ENCODE measurements at places on chromosomes 13 and 19.

DNA sequence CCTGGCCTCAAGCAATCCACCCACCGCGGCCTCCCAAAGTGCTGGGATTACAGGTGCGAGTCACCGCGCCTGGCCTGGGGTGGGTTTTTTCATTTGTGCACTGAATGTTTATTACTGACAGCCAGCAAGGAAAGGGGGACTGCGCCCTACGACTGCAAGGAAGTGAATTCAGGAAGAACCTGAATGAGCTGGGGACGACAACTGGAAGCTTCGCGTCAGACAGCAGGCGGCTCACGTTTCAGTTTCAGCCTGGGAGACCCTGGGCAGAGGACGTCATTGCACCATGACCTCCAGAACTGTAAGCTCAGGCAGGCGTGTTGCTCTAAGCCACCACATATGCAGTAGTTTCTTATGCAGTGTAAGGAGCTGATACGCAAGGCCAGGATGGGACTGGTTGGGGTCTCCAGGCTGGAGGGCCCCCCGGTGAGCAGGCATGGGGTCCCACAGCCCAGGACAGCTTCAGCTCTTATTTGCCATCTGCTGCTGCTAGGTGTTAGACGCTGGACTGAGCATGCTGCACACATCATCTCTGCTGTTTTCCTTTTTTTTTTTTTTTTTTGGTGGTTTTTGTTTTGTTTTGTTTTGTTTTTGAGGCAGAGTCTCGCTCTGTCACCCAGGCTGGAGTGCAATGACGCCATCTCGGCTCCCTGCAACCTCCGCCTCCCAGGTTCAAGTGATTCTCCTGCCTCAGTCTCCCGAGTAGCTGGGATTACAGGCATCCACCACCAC, 66.6 kb downstream of the GADD45B start:
- no peak for DNase-seq

- no peak for DNase-seq
Observed at GRCh38 chr13:26784704-26785639, 24.4 kb upstream of the GPR12 start.

- DNase-seq: no peak
Observed at GRCh38 chr13:99237981-99238662, 20.1 kb downstream of the GPR18 start.

- no peak for DNase-seq
Observed at GRCh38 chr13:46267166-46267565, 55.4 kb downstream of the LRRC63 start.

GRCh38 chr19:46520616-46521015, 24.9 kb upstream of the PNMA8B start:
- no peak for DNase-seq

- DNase-seq: no peak
Observed at GRCh38 chr19:18091217-18091608, 4.5 kb upstream of the IL12RB1 start.

- no peak for DNase-seq
Observed at GRCh38 chr13:78562237-78562889, 41.0 kb downstream of the POU4F1 start.

DNA sequence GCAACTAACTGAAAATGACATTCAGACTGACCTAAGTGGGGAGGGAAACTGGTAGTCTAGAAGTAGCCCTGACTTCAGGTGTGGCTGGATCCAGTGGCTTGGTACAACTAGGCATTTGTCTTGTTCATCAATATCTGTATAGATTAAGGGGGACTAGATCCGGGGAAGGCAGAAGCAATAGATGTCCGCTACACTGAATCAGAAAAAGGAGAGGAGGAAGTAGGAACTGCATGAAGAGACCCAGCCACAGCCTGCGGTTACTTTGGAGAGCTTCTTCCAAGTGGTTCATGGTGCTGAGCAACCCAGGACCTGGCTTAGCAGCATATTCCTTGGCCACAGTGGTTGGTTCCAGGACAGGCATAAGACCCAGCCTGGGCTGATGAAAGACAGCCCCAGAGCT, 9.9 kb upstream of the PRODH2 start:
- DNase-seq: no peak

- DNase-seq: peak; percentile 83
Observed at GRCh38 chr13:98672947-98673613, 79.4 kb downstream of the SLC15A1 start.

- DNase-seq: no peak
Observed at GRCh38 chr19:33503433-33504057, 18.0 kb downstream of the PEPD start.

DNA sequence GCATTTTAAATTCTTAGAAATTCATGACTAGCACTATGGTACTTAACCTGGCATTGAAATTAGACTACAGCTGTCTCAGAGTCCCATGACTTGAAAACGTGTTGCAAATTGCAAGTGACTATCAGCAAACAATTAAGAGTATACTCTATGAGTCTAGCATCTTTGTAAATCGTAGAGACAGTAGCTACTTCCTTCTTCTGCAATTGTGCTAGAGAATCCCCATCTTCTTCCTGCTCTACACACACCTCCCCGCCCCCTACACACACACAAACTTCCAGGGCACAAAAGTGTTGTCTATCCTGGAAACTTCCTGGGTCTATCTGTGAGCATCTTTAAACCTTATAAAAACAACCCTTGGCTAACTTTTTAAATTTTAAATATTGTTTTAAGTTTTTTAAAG, 35.2 kb upstream of the MIR17HG start:
- DNase-seq: no peak

DNA sequence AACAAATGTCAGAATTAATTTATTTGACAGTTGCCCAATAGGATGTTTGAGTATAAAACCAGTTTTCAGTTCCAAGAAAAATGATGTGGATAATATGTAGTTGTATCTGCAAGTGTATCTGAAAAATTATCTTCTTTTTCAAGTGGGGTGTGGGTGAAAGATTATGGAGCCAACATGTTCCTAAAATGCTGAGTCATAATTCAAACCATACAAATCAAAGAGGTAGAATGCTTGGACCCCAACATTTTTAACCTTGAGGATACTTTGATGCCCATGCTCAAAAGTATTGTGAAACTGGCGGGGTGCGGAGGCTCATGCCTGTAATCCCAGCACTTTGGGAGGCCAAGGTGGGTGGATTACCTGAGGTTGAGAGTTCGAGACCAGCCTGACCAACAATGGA, 54.0 kb upstream of the ZNF724 start:
- no peak for DNase-seq

- DNase-seq: no peak
Observed at GRCh38 chr19:28456252-28456651, 756.7 kb downstream of the UQCRFS1 start.

GRCh38 chr13:27201661-27202060, 30.1 kb upstream of the USP12 start:
- DNase-seq: no peak

GRCh38 chr19:29015569-29015968, 197.4 kb downstream of the UQCRFS1 start:
- DNase-seq: no peak

DNA sequence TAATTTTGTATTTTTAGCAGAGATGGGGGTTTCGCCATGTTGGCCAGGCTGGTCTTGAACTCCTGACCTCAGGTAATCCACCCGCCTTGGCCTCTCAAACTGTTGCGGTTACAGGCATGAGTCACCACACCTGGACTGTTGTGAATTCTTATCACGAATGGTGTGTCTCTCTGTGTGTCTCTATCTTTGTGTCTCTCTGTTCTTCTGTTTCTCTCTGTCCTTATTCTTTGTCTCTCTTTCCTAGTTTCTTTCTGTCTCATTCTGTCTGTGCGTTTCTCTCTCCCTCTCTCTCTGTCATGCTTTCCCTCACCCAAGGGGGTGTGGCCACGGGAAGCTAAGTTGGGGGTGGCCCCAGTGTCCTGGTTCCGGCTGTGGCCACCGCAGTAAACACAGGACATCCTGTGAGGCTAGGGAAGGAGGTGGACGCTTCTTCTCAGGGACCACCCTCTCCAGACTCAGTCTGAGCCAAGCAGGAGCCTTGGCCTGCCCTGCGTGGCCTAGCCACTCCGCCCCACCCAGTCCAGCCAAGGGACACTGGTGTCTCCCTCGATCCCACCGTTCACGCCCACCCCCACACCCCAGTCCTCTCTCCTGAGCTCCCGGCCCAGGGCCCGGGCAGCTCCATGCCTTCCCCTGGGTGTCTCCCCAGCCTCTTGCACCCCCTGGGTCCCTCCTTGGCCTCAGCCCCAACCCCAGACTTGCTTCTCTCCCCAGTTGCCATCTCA, 3.9 kb upstream of the PRX start:
- DNase-seq: no peak

- no peak for DNase-seq
Observed at GRCh38 chr13:50587645-50588373, 255.7 kb downstream of the DLEU7 start.

GRCh38 chr13:96781141-96781540, 213.1 kb downstream of the OXGR1 start:
- no peak for DNase-seq

DNA sequence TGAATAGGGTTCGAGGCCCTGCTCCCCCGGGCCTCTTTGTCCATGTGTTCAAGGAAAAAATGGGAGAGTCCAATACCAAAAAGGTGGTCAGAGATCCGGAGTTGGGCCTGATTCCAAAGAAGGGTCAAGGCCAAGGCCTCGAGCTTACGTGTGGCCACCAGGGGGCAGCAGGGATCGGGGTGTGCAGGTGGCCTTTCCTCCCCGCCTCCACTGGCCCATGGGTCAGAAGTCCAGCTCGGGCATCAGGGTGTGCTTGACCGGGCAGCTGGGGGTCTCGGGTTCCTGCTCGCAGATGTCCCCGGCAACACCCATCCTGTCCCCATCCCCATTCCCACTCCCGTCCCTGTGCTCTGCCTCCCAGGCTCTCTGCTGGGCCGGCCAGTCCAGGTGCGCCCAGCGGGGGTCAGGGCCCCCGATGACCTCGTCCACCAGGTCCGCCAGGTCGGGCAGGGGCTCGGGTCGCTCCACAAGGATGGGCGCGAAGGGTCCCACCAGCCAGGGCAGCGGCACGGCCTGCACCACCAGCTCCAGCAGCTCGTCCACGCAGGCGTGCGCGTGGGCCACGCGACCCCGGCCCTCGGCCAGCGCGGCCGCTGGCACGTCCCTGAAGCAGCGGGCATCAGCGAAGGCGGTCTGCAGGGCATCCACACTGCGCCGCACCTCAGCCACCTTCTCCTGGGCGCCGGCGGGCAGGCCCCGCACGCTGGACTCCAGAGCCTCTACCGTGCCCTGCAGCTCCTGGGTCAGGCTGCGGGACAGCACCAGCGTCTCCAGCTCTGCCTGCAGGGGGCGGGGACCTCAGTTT, 5.2 kb upstream of the PLIN4 start:
- no peak for DNase-seq

DNA sequence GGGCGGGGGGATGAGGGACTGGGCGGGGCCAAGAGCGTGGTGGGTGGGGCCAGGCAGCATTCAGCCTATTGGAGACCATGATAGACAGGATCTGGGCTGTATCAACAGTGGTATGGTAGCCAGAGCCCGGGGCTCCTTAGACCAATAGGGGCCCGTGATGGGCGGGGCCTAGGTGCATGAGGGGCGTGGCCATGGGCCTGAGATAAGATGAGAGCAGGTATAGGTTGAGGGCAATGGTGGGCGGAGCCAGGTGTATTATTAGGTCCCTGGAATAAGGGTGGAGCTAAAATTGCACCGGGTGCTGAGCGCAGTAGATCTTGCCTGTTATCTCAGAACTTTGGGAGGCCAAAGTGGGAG, 5.3 kb downstream of the ABCA7 start:
- DNase-seq: no peak

GRCh38 chr13:93025984-93026383, 200.6 kb upstream of the GPC6 start:
- no peak for DNase-seq

DNA sequence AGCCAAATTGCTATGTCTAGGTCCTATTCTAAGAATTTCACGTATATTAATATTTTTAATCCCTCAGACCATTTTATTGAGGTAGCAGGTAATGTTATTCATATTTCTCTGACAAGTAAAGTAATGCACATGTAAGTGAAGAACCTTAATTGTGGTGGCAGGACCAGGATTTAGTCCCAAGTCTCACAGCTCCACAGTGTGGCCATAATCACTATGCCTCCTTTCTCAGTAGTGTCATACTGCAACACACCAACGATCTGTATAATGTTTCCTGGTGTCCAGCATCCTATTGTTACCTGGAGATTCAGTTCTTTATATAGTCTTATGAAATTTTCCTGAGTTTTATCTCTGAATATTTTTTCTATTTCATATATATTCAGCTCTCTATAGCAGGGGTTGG, 340.3 kb downstream of the OLFM4 start:
- no peak for DNase-seq

DNA sequence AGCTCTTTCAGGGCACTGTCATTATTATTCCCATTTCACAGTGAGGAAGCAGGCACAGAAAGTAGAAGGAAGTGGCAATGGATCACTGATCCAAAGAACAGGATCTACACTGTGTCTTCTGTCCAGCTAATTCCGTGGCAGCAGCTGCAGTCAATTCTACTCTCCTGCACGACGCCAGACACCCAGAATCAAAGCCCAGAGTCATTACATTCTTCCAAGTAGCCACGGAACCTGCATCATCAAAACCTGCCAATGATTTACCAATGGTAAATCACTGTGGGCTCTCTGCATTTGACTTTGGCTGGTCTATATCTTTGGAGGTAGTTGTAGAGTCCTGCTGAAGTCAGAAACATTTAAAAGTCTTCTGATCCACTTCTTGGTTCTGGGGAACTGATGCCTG, 767.7 kb downstream of the LIG4 start:
- no peak for DNase-seq

GRCh38 chr13:64186503-64187250, 2771.0 kb upstream of the PCDH20 start:
- no peak for DNase-seq

- no peak for DNase-seq
Observed at GRCh38 chr19:50321831-50322230, 7.3 kb downstream of the KCNC3 start.

- peak; percentile 27 for DNase-seq
Observed at GRCh38 chr19:48997972-48998371, 4.3 kb downstream of the RUVBL2 start.

DNA sequence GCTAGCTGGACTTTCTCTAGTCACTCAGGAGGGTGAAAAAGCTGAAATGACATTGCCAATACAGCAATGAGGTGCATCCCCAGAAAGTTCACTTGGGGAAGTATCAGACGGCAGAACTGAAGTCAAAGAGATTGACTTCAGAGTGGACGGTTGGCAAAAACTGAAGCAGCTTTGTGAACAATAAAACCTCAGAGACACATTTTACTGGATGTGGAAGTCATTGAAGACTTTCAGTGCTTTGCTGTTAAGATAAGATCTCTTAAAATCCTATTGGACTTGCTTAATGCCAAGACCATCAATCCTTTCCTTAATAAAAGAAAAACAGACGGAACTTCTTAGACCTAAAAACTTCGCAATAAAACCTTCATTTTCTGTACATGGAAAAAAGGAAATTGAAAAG, 103.7 kb downstream of the ABCC4 start:
- no peak for DNase-seq

DNA sequence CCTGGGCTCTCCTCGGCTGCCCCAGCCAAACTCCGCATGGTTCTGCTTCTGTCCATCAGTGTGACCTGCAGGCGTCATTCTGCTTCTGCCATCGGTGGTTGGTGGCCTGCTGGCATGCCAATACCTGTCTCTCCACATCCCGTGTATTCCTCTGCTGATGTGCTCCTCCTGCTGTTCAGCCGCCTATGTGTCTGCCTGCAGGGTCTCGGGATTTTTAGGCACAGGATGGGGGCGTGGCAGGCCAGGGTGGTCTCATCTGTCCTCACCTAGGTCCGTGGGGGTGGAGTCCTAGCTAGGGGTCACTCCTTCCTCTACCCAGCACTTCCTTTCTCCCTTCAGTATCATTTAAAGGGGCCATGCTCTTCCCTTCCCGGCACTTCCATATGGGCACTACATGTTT, 33.0 kb upstream of the SGCG start:
- DNase-seq: no peak

Data from NCI-H1417 (cell line).